Activated CD4-positive, alpha-beta T cell treated with anti-CD3 and anti-CD28 coated beads for 36 hours (primary cell): ENCODE measurements at places on chromosomes 4 and X. TPM values are rescaled to one million over a fixed set of nuclear protein-coding genes. Genes with fewer than 3 reads are reported as not detected.

GRCh38 chrX:51893931-51894696 is 691 bp downstream of the MAGED1 start:
- DNase-seq: peak; percentile 18

GRCh38 chr4:173490256-173490655 is 39.8 kb downstream of the HAND2 start:
- no peak for DNase-seq

DNA sequence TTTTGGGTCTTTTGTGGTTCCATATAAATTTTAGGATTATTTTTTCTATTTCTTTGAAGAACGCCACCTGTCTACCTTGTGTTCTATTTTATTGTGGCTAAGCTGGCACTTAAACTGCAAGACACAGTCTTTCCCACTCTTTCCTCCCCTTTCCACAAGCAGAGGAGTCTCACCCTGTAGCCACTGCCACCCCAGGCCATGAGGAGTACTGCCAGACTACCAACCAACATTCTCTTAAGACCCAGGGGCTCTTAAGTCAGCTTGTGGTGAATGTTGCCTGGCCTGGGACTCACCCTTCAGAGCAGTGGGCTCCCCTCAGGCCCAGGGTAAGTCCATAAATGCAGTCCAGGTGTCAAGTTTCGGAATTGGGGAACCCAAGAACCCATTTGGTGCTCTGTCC is 58.0 kb upstream of the FMR1 start:
- no peak for DNase-seq

DNA sequence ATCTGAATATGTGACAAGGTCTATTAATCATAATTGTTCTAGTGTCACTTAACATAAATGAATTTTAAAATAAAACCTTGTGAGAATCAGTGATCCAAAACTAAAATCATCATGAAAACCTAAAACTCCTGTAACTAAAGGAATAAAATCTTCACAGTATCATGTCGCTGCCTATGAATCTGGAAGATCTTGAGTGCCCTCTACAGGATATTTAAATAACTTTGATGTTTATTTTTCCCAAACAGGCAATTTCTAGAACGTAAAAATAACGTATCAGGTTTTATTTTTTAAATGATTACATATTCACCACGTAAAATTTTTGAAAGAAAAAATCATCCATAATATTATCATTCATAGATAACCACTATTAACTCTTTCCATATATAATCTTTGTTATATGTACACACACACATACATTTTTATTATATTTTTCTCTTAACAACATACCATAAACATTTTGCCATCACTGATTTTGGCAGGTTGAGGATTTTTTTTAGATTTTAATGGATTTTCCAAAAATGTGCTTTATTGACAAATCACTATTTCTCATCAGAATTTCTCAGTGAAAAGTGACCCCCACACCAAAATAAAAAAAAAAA is 79.6 kb downstream of the COMMD8 start:
- no peak for DNase-seq

- DNase-seq: no peak
These were observed 124.5 kb upstream of the ARSJ start for GRCh38 chr4:114103908-114104307.

DNA sequence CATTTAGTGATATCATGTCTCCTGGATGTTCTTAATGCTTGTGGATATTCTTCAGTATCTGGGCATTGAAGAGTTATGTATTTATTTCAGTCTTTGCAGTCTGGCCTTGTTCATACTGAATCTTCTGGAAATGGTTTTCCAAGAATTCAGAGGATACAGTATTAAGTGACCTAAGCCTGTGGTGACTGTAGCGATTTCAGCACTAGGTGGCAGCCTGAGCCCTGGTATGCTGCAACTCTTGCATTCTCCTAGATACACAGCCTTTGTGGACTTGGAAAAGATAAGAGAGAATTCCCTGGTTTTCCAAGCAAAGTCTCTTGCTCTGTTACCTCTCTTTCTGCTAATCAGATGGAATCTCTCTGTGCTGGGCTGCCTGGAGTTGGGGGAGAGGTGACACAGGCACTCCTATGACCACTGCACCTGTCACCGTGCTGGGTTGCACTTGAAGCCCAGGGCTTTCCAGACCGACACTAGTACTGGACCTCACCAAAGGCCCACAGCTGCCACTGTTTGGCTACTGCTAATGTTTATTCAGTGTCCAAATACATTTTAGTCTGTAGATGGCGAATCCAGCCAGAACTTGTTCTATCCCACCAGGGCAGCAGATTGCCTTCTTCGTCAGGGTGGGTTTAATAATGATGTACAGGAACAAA is 19.3 kb upstream of the SPIN2A start:
- peak; percentile 8 for DNase-seq

DNA sequence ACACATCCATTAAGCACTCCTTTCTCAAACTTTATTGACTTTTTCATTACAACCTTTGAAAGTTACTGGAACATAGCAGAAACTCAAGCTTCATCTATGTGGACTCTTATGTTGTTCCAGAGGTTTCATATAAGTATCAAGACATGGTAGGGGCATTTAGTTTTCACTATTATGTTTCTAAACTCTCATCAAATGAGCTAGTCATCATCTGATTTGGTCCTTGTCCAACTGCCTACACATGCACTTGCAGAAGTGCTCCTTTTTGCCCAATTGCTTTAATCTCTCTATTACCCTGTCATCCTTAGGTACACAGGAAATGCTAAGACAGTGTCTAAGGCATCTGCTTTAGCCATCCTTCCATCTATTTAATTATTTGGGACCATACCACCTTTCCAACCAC is 42.2 kb upstream of the EPGN start:
- DNase-seq: no peak

DNA sequence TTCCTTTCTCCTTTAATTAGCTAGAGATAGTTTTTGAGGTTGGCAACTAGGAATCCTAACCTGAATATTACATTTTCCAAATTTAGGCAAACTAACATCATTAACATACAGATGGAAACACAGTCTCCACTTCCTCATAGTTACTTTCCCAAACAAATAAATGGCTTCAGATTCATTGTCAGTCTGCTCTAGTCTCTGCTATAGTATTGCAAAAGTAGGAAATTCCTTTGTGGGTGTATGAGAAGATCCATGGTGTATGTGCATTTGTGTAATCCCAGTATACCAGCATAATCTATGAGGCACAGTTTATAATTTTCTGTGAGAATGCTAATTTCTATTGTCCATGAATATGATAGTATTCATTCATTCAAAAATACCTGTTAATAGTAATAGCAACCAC is 3.0 kb upstream of the NDP start:
- DNase-seq: no peak

DNA sequence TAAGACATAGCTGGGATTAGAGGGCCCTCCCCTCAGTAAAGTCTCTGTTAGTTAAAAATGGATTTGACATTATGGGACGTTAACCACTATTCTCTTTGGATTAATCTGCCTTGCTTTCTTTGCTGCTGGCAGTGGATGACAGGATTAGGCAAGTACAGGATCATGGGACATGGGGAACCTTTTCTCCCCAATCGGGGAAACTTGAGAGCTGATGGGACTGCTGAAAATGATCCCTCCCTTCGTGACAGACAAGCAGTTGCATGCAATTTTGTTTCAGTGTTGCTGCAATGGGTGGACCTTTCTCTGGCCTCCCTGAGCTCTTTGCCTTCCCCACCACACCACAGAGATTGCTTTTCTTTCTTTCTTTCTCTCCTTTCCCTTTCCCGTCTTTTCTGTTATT is 120.2 kb upstream of the BANK1 start:
- no peak for DNase-seq

DNA sequence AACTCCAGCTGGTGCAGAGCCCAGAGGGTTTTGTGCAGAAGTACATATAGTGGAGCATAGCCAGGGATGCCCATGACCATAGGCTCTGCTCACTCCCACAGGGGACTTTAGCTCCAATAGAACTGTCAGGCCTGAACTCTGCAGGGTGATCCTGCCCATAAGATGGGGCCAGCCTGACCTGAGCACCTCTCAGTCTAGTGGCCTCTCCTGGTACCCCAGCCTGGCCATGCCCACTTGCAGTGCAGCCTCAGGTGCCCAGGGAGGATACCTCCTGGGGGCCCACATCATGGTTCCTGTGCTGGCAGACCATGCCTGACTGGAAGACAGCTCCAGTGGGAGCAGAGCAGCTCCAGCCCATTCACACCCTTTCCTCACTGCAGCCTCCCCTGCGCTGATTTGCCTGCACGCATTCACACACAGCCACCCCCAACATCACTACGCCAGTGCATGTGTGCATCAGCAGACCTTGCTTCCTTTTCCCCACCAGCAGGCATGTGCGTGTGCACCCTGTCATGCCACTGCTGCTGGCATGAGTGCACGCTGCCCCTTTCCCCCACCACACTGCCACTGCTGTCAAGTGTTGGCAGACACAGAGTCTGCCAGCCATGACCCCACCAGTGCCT is 53.0 kb upstream of the MMAA start:
- no peak for DNase-seq

GRCh38 chr4:158778156-158778711 is 9.4 kb downstream of the FNIP2 start:
- no peak for DNase-seq

- DNase-seq: no peak
These were observed 13.8 kb upstream of the GPC3 start for GRCh38 chrX:133999031-133999705.

GRCh38 chrX:21989384-21989783 is 42.7 kb upstream of the PHEX start:
- peak; percentile 51 for DNase-seq

- no peak for DNase-seq
These were observed 18.3 kb downstream of the GAB1 start for GRCh38 chr4:143354990-143355389.

DNA sequence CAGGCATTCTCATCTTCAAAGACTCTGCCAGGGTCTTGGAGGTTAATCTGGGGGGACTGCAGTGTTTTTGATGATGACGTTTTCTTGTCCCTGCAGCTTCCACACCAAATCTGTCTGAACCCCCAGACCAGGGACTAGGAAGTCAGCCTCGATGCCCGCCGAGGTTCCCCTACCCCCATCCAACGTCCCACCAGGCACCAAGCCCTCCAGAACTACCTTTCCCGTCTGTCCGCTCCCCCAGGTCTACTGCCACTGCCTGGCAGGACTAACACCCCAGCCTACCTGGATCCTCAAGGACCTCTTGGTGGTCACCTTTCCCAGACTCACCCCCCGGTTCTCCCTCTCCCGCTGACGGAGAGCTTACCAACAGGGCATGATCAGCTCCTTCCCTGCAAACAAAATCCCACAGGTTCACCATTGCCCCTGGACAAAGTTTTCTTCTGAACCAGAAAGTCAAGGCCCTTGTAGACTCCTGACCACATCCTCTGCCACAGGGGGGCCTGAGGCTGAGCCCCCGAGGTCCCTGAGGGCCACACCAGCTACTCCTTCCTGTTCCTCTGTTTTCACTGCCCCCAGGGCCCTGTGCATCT is 40.9 kb downstream of the HMX1 start:
- no peak for DNase-seq

- no peak for DNase-seq
These were observed 9.1 kb downstream of the SYN1 start for GRCh38 chrX:47610511-47610910.

The SH3D19 gene
- total RNA-seq: not detected

The GLRA3 gene
- not detected for total RNA-seq

The SPATA18 gene
- total RNA-seq: 0.27 TPM

The PAGE4 gene
- not detected for total RNA-seq

The IL21 gene
- 50.0 TPM for total RNA-seq

The MTNR1A gene
- not detected for total RNA-seq

The IL15 gene
- 1.1 TPM for total RNA-seq

The PNMA6F gene
- total RNA-seq: not detected

The CCKAR gene
- total RNA-seq: not detected

The CCDC120 gene
- 3.1 TPM for total RNA-seq
